ENCODE measurements at places on chromosomes 7 and 10.

DNA sequence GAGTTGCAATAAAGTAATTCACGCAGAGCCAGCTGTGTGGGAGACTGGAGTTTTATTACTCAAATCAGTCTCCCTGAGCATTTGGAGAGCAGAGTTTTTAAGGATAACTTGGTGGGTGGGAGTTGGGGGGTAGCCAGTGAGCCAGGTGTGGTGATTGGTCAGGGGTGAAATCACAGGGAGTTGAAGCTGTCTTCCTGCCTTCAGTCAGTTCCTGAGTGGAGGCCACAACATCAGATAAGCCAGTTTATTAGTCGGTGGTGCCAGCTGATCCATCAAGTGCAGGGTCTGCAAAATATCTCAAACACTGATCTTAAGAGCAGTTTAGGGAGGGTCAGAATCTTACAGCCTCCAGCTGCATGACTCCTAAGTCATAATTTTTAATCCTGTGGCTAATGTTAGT lies 3.3 kb upstream of the CYP51A1 start:
- DNase-seq = no peak

DNA sequence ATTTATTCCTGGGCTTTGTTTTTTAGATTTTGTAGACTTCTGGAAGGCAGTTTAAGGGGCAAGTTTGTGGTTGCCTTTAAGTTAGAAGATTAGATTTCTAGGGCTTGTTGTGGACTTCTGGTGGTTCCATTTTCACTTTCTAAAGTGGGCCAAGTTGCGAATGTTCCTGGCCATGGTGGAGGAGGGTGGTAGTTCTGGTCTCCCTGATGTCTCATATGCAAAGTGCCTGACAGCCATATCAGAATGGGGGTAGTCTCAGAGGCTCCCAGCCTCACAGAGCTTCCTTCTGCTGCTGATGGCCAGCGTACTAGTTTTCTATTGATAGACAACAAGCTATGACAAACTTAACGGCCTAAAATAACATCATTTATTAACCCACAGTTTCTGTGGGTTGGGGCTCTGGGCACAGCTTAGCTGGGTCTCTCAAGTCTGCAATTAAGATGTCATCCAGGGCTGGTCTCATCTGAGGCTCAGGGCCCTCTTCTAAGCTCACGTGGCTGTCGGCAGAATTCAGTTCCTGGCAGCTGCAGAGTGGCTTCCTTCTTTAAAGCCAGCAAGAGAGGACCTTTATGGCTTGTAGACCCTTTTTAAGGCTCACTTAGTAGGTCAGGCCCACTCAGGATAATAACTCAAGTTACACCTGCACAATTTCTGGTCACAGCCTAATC lies 44.8 kb downstream of the BMPER start:
- DNase-seq = no peak

DNA sequence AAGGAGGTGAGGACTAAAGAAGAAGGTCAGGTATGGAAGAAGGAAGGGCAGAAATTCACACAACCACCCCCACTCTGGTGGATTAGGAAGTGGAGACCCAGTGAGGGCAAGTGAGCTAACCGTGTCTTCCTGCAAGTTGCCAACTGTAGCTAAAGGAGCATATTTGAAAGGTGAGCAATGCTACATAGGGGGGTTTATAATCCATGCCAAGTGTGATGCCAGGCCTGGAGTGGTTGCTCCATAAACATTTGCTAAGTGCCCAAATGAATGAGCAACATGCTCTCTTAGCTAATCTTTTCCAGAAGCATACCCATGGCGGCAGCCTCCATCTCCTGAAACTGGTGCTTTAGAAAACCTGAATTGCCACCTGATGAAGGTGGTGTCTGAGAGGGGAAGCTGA lies 121.6 kb downstream of the LRRC18 start:
- no peak for DNase-seq

DNA sequence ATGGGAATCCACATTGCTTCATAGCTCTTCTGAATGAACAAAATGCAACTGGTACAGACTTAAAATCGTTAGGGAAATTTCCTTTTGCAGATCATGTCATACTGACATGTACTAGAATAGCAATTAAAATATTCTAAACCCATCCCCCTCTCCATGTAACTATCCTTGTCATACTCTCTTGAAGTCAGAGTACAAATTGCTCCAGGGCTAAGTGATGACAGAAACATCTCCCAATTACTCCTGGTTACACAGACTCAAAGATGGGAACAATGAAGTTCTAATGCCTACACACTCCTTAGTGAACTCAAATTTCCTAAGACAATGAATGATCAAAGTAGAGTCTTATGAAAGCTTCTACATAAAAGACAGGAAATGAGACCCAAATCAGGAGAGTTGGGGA lies 87.2 kb downstream of the PDE1C start:
- no peak for DNase-seq

- no peak for DNase-seq
These were observed 36.6 kb downstream of the GOLGA7B start for GRCh38 chr10:97886286-97886685.

- peak; percentile 58 for DNase-seq
These were observed 1087.1 kb upstream of the POT1 start for GRCh38 chr7:126016722-126017121.

DNA sequence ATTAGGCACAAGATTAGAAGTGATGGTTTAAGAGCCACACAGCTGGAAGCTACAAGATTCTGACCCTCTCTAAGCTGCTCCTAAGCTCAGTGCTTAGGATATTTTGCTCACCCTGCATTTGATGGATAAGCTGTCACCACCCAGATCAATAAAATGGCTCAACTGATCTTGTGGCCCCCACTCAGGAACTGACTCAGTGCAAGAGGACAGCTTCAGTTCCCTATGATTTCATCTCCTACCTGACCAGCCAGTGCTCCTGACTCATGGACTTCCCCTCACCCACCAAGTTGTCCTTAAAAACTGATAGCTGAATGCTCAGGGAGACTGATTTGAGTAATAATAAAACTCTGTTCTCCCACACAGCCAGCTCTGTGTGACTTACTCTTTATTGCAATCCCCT lies 833.8 kb downstream of the GRID1 start:
- DNase-seq = no peak

DNA sequence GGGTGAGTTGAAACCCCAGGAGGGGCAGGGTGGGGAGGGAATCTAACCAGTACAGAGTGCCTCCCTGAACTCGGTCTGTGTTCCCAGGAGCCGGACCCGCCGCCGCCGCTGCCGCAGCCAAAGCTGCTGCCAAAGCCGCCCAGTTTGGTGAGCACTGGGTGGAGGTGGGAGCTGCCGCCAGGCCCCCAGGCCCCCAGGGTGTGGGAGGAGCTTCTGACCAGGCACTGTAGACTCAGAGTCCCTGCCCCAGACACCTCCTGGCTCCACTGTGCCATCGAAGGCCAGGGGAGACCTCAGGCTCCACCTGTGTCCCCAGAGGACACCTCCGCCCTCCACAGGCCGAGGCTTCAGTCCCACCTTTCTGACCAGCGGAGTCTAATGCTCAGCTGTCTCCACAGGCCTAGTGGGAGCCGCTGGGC lies 20.4 kb upstream of the LIMK1 start:
- no peak for DNase-seq

DNA sequence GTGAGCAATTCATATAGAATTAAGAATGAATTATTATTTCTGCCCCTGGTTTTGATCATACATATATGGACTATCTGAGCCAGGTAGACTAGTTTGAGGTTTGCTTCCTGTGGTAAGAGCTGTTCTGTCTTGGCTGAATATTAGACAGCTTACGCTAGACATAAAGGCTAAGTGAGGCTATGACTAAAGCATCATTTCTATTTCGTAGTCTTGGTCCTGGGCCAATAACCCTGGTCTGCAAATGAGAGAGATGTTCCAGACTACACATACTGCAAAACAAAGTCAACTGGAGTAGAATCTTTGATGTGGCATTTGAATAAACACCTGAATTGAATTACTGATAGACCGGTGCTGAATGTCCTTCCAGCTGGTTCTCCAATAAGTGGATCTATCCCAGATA lies 40.8 kb upstream of the CACNB2 start:
- DNase-seq = no peak

- peak; percentile 59 for DNase-seq
These were observed 3.6 kb upstream of the MTPN start for GRCh38 chr7:135980665-135981180.

- DNase-seq = peak; percentile 88
These were observed 11.2 kb downstream of the CTBP2 start for GRCh38 chr10:125149036-125149679.

DNA sequence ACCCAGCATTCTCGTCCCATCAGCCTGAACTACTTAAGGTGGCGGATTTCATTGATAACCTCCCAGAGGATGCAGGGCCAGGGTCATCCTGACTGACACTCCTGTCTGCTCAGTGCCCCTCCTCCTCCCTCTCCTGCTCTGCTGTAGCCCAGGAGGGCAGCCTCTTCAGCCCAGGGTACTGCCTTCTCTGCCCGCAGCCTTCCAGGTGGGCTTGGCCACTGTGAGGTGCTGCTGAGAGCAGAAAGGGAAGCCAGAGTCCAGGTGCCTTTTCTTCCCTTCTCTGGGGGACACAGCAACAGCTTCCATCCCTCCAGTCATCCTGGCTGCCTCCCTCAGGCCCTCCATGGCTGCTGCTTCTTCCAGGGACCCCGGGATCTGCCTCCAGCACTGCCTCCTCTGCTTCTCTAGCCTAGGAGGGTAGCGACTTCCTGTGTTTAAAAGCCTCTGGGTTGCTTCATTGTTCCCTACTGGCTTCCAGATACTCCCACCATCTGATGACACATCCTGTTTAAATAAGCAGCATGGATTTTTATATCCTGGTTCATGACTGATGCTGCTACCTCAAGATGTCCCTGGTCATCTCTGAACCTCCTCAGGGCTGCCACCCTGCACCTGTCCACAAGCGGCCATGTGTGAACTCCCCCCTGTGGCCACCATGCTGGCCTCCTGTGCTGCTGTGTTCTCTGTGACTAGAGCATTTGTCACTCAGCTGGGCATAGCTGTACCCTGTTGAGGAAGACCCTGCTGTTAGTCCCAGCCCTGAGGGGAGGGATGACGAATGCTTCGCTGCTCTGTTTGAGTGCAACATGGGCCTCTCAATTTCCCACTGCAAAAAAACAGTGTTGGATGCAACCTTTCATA lies 55.8 kb downstream of the AKR1C4 start:
- peak; percentile 64 for DNase-seq

- no peak for DNase-seq
These were observed 4.9 kb downstream of the CCDC172 start for GRCh38 chr10:116329153-116329552.

- peak; percentile 53 for DNase-seq
These were observed 1.9 kb downstream of the INA start for GRCh38 chr10:103278862-103279298.

- DNase-seq = peak; percentile 11
These were observed 41.1 kb downstream of the PUS7 start for GRCh38 chr7:105480931-105481330.

DNA sequence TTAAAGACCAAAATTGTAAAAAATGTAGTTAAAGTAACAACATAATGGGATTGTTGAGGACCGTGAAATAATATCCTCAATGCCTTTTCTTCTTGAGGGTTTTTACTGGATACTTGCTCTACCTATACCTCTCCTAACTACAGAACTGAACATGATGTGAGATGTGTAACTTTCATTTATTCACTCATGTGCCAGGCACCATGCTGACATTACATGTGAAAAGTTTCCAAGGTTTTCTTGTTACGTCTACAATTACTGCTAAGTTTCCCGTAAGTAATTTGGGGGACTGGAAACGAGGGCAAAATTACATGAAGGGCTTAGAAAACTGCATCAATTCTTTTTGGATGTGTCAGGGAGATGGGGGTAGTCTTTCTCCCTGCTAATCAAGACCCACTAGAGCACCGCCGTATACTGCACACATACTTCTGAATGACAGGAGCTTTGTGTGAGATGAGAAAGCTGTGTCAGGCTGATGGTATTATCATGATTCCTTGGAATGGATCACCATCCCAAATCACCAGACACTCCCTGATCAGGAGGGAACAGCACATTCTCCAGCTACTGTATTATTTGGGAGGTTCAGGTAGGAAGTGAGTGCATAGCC lies 41.8 kb downstream of the PTPRZ1 start:
- no peak for DNase-seq

GRCh38 chr7:84801396-84801795 lies 385.5 kb downstream of the SEMA3D start:
- DNase-seq = no peak

GRCh38 chr7:53500076-53500475 lies 464.6 kb downstream of the POM121L12 start:
- DNase-seq = no peak
